Activated naive CD4-positive, alpha-beta T cell treated with anti-CD3 and anti-CD28 coated beads for 36 hours (primary cell): ENCODE measurements at places on chromosomes 4 and X. TPM values are rescaled to one million over a fixed set of nuclear protein-coding genes. Genes with fewer than 3 reads are reported as not detected.

MAGEB10 gene
- total RNA-seq, result not detected

TMPRSS11A gene
- not detected for total RNA-seq

IGSF1 gene
- total RNA-seq, result not detected

TRAPPC11 gene
- total RNA-seq, result 32.6 TPM

STAG2 gene
- total RNA-seq, result 86.0 TPM

NMU gene
- not detected for total RNA-seq

P2RY8 gene
- total RNA-seq, result 10.6 TPM

SHOX gene
- total RNA-seq, result not detected

CXCL5 gene
- not detected for total RNA-seq

XAGE1A gene
- not detected for total RNA-seq

CDX4 gene
- not detected for total RNA-seq
